Urinary bladder (tissue), 4 donors: ENCODE measurements at places on chromosomes 2 and 18. TPM values are rescaled to one million over a fixed set of nuclear protein-coding genes. Genes with fewer than 3 reads are reported as not detected.

The FRZB gene
- total RNA-seq, result 3.7 TPM

The IFT172 gene
- total RNA-seq, result 37.3 TPM

The C18orf63 gene
- total RNA-seq, result not detected

The CRIM1 gene
- 78.0 TPM for total RNA-seq
